Lower leg skin (tissue), 4 donors: ENCODE measurements at places on chromosomes 16 and 17.

DNA sequence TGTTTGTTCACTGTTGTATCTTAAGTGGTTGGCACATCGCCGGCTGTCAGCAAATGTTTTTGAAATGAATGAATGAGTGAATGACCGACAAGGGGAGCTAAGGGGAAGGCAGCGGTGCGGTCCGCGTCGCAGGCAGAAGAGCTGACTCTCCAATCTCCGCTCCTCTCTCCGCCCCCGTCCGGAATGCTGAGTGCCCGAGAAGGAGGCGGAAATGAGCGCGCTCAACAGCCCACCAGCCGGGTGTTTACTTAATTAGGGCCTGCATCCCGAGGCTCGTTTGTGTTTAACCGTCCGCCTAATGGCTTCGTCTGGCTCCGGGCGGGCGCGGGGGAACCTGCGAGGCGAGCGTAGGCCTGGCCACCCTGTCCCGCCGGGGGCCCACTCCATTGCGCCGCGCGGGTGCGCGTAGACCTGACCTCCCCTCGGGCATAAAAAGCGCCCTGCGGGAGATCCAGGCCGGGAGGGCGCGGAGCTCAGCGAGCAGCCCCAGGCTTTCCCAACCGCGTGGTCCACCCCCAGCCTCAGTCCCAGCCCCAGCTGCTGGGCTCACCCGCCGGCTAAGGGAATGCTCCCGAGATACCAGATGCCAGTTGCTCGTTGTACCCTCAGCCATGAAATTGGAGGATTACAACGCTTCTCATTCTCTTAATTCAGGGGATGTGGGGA is 2.5 kb upstream of the CDH3 start:
- no peak for DNase-seq

DNA sequence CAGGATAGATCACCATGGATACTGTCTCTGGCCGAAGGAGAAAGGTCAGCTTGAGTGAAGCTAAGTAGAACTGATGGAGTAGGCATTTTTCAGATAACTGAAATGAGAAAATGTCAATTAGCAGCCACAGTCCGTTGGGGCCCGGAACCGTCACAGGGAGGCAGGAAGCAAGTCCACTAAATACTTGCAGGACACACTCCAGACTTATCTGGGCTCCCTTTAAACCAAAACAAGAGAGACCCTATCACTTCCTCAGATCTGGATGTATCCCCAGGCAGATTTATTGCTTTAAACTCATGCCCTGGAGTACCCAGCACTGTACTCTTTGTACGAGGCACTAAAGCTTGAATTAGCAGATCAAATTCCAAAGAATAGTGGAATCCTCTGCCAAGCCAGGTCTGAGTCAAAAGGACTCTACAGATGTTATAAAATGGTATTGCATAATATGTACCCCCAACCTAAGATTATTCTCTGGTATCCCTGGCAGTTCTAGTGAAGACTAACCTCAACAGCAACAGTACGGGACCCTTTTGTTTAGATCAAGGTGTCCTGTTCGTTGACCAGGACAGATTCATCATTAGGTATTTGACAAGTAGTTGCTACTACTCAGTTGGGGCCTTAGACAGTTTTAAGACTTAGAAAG is 8.1 kb downstream of the ZP2 start:
- no peak for DNase-seq

GRCh38 chr16:74700116-74700437 is 585 bp downstream of the MLKL start:
- DNase-seq: no peak

DNA sequence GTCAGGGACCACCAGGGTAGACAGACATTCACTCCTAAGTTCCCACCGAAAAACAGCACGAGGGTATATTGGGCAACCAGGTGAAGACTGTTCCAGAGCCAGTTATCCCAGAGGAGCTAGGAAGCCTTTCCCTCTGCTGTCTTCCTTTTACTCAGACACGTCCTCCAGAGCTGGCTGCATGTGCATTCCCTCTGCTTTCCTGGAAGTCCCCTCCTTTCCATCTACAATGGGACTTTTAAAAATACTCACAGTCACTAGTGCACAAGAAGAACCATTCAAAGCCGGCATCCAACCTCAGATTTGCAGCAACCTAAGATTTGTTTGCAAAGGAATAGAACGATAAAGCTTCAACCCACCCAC is 32.5 kb upstream of the CRISPLD2 start:
- DNase-seq: no peak

- no peak for DNase-seq
These were observed 822.4 kb upstream of the RBFOX1 start for GRCh38 chr16:6510261-6510660.

- no peak for DNase-seq
These were observed 374.6 kb upstream of the HSBP1 start for GRCh38 chr16:83433201-83433600.

DNA sequence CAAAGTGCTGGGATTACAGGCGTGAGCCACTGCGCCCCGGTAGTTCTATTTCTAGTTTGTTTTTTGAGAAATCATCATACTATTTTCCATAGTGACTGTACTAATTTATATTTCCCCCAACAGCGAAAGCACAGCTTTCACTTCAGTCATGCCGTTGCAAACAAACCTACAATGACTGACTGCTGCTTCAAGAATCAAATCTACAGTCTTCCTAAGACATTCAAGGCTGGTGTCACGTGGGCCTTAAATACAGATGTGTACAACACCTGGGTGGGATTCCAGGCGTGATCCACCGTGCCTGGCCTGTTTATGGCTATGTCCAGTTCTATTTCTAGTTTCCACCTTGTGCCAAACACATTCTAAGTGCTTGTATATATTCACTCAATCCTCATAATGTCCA is 72.0 kb downstream of the ABCC6 start:
- no peak for DNase-seq

DNA sequence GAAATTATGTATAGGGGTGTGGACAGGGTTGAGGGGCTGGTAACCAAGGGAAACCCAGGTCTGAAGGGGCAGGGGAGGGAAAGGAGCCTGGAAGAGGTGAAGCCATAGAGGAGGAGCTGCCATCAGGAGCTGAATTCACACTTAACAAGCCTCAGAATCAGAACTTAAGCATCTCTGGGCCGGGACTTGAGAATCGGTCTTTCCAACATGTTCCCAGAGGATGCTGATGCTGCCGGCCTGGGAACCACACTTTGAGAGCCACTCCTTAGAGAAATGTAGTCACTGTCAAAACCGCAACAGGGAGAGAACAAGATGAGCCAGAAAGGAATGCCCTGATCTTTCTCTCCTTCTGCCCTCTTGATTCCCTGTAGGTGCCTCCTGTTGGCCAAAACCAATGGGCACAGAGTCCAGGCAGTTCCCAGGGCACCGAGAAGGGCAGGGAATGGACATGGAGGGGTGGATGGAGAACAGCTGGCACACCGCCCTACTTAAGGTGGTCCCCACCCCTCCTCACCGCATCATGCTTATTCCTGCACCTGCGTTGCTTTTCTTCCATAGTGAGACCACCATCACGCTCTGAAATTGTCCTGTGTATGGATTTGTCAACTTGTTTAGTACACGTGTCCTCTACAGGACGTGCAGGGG is 88.5 kb downstream of the GSG1L start:
- peak; percentile 70 for DNase-seq

DNA sequence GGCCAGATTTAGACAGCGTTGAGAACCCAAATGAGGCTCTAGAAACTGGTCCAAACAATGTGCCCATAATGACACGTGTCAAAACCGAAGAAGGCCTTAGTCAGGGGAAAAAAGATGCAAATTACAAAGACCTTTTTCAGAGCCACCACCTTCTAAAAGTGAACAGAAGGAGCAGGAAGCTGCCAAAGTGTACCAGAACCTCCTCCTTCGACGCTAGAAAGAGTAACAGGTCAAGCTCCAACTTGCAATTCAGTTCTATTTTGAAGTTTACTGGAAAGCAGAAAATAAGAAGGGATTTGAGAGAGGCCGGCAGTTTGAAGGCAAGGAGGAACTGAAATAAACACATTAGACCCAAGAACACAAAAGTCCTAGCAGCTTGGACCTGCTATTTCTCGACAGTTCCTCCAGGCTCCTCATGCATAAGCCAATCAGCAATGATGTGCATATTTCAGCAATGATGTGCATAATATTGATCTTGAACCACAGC is 61.8 kb downstream of the XYLT1 start:
- DNase-seq: no peak

- no peak for DNase-seq
These were observed 19.2 kb downstream of the RNF213 start for GRCh38 chr17:80279895-80280294.

- no peak for DNase-seq
These were observed 17.2 kb downstream of the NUDT7 start for GRCh38 chr16:77739559-77739892.

DNA sequence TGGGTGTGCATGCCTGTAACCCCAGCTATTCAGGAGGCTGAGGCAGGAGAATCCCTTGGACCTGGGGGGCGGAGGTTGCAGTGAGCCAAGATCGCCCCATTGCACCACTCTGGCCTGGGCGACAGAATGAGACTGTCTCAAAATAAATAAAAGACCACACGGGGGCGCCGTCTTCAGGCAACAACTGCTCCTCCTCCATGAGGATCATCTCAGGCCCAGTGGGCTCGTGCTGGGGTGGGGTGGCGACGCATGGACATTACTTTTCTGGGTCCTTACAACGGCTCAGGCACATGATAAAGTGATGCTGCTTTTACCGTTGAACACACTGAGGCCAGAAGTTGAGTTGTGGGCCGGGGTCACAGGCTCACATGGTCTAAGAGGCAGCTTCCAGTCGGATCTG is 56.2 kb downstream of the PRMT7 start:
- DNase-seq: no peak
